ENCODE measurements at places on chromosomes 1 and 21.

- DNase-seq, result peak; percentile 36
These were observed 7.8 kb downstream of the HSPA6 start for GRCh38 chr1:161531986-161532643.

- peak; percentile 87 for DNase-seq
These were observed 60.1 kb upstream of the NEK2 start for GRCh38 chr1:211735208-211736170.

GRCh38 chr1:23341931-23342692 lies 2.0 kb downstream of the HNRNPR start:
- no peak for DNase-seq

GRCh38 chr1:3545363-3546047 lies 65.8 kb downstream of the MEGF6 start:
- DNase-seq, result no peak

DNA sequence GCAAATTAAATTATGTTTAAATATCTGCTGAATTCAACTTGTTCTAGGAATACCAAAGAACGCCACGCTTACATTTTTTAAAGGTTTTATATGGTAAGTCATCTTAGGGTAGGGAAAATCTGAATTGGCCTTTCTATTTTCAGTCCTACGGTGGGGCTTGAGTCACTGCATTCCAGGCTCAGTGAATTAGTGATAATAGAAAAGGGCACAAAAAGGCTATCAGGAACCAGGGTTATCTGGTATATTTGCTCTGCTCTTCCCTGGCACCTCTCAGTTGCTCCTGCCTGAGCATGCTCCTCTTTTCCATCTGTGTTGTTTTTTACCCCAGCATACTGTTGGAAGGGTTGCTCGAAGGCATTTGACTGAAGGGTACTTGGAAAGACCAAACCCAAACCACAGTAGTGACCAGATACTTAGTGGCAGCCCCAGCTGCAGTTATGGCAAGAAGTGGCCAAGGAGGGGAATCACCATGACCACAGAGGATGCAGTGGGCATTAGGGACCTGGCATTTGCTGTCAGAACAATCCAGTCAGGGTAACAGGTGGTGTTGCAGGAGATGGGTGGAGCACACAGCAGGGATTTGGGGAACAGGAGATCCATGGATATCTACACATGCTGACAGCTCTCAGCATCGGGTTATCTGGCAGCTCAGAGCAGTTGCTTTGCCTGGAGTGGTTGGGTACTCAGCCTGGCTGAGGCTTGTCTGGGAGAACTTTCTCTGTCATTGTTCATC lies 2.3 kb downstream of the OVAAL start:
- no peak for DNase-seq

GRCh38 chr21:38913120-38913892 lies 107.6 kb downstream of the ETS2 start:
- no peak for DNase-seq

GRCh38 chr1:202151045-202151444 lies 6.5 kb upstream of the ARL8A start:
- DNase-seq, result no peak

GRCh38 chr1:202311875-202312635 lies 29.7 kb downstream of the UBE2T start:
- DNase-seq, result no peak

- DNase-seq, result no peak
These were observed 37.6 kb downstream of the FCRL2 start for GRCh38 chr1:157739229-157739901.

- DNase-seq, result no peak
These were observed 21.0 kb upstream of the LYST start for GRCh38 chr1:235887676-235888075.

DNA sequence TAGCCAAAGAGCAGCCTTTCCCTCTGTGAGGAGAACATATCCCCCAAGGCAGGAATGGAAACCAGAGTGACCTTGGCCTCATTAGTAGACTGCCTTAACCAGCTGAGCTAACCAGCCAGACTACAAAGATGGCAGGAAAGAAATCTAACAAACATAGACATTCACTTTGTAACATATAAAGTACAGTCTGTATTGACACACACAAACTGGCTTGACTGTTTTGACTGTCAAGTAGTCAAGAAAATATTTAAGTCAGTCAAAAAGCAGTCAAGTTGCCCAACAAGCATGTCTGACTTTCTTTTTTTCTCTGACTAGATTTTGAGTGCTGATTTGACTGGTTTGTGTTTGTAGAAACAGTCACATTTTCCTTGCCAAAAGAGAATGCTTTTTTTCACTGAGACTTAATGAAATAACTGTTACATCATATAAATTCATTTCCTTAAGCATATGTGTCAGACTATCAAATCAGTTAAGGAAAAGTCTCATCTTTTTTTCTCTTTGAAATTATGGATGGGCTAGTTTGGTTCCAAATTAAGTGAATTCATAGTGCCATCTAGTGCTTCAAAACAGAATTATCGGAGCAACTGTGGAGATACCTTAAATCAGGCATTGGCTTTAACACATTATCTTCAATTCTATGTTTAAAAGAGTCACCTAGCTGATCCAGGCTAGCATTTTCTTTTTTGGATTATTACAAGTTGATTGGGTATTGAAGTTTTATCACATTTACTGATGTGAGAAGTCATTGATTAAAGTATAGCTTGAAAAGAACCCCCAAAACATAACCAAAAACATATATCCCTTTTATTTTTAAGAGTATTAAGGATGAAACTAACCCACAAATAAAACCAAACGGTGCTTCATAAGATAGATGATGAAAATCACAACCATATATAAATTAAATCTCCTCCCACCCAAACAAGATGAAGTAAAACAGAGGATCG lies 75.0 kb downstream of the ATP6V1G3 start:
- DNase-seq, result peak; percentile 64

All from midbrain (tissue), 1 donor.